ENCODE measurements at places on chromosomes 5 and 9. TPM values are rescaled to one million over a fixed set of nuclear protein-coding genes. Genes with fewer than 3 reads are reported as not detected.

TAS2R1 gene
- not detected for total RNA-seq

- peaks cover 33% of the 10 kb centered on the region for H3K4me1 ChIP-seq
- H3K27me3 ChIP-seq = no peaks in the 10 kb centered on the region
- DNase-seq = no peak
- no peak overlapping the region for H3K27ac ChIP-seq
- H3K4me3 ChIP-seq = no peak overlapping the region
Measured at GRCh38 chr9:133333566-133333965, 2.4 kb downstream of the SURF6 start.

C5orf58 gene
- total RNA-seq = not detected

PLCXD3 gene
- total RNA-seq = not detected

DNA sequence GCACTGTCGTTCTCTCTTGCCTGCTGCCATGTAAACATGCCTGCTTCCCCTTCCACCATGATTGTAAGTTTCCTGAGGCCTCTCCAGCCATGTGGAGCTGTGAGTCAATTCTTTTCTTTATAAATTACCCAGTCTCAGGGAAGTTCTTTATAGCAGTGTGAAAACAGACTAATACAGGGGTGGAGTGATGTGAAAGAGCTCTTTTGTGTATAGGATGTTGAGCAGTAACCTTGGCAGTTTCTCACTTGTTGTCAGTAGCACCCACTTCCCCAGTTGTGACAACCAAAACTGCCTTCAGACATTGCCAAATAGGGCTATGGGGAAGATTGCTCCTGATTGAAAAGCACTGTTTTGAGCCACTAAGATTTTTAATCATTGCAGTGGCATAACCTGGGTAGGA is 552.2 kb upstream of the ZNF462 start:
- H3K27ac ChIP-seq = no peak overlapping the region
- H3K27me3 ChIP-seq = no peaks in the 10 kb centered on the region
- H3K36me3 ChIP-seq = no peaks in the 10 kb centered on the region
- no peak overlapping the region for H3K4me3 ChIP-seq

DNA sequence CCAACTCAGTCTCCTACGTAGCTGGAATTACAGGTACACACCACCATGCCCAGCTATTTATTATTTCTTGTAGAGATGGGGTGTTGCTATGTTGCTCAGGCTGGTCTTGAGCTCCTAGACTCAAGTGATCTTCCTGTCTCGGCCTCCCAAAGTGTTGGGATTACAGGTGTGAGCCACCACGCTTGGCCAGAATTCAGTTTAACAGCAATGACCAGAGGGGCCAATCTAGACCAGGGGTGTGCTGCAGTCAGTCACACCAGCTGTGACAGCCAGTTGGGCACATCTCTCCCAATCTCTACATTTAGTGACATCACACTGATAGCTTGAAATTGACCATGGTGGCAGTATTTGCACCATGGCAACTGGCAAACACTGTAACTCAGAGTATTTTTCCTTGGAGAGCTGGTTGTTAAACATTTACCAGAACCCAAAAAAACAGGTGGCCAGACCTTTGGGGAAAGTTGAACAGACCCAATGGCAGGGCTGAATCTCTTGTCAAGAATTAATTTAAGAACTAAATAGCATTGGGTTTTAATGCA is 67.7 kb upstream of the UBTD2 start:
- no peak overlapping the region for H3K27ac ChIP-seq
- no peaks in the 10 kb centered on the region for H3K27me3 ChIP-seq

DNA sequence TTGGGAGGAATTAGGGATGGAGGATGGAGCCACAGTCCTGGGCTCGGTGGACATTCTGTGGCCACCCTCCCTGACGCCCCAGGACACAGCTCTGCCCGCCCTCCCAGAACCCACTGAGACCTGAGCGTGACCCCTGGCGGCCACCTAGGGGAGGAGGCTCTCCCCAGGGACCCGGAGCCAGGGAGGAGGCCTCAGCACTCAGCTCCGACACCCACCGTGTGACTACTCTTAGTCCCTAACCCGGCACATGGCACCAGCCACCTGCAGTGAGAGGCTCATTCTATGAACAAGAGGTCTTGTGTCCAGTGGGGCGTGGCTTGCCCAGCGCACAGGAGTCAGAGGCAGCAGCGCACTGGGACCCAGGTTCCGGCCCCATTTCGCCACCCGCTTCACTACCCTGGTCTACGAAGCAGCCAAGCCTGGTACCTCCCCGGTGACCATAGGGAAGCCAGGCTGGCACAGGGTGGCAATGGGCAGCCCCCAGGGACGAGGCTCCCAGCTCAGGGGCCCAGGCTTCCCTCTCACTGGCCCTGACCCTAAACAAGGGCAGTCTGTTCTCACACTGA is 10.2 kb downstream of the SARDH start:
- no peak overlapping the region for H3K27ac ChIP-seq
- no peak overlapping the region for H3K4me3 ChIP-seq
- H3K4me1 ChIP-seq = no peaks in the 10 kb centered on the region
- peaks cover 77% of the 10 kb centered on the region for H3K27me3 ChIP-seq
- no peak for DNase-seq

C9 gene
- not detected for total RNA-seq

TMC1 gene
- total RNA-seq = not detected

- DNase-seq = no peak
- H3K4me1 ChIP-seq = peaks cover 5% of the 10 kb centered on the region
Measured at GRCh38 chr5:173498286-173498685, 118.2 kb downstream of the BOD1 start.

TXNDC8 gene
- not detected for total RNA-seq

- H3K27me3 ChIP-seq = no peaks in the 10 kb centered on the region
- H3K4me3 ChIP-seq = no peak overlapping the region
- H3K27ac ChIP-seq = no peak overlapping the region
Measured at GRCh38 chr5:165086465-165086864, 1581.0 kb downstream of the MAT2B start.

DNA sequence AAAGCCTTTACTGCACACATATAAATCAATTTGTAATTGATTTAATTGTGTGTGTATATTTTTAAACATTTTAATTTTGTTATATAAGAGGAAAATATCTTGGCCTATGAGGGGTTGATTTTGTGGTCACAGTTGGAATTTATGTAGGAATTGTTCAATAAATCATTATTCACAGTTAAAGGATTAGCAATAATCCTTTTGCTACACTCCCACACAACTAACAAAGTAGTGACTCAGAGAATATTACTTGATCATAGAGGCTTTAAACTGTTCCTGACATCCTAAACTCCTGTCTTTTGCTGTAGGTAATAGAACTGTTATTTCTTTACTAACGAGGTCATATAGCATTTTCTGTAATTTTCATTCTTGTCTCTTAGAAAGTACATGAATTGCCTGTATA is 95.5 kb downstream of the ZCCHC7 start:
- H3K27ac ChIP-seq = no peak overlapping the region
- H3K27me3 ChIP-seq = no peaks in the 10 kb centered on the region
- H3K36me3 ChIP-seq = no peaks in the 10 kb centered on the region

PCDH12 gene
- total RNA-seq = not detected

PCA3 gene
- total RNA-seq = not detected

PCDHB3 gene
- total RNA-seq = 0.10 TPM

ADCY2 gene
- total RNA-seq = not detected

TEX48 gene
- total RNA-seq = not detected

- no peaks in the 10 kb centered on the region for H3K4me1 ChIP-seq
- DNase-seq = no peak
- no peak overlapping the region for H3K27ac ChIP-seq
- no peaks in the 10 kb centered on the region for H3K27me3 ChIP-seq
Measured at GRCh38 chr9:131918481-131918880, 161.2 kb downstream of the MED27 start.

RASGRF2 gene
- total RNA-seq = 26.3 TPM

HCN1 gene
- not detected for total RNA-seq

DNA sequence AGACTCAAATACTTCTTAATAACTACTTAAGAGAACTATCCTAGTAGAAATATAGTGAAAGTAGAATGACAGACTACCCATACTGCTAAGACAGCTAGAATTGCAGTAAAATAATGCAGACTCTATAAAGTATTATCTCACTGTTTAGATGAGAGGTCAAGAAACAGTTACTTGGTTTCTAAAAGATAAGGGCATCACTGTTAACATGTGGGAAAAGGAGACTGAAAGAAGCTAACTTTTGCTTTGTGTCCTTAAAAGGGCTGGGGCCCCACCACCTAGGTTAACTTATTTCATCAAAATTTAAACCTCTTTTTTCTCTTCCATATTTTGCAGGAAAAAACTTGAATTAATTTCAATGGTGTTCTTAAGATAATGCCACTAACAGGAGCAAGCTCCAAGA is 204.3 kb downstream of the CNTLN start:
- H3K4me3 ChIP-seq = no peak overlapping the region
- H3K36me3 ChIP-seq = peaks cover 5% of the 10 kb centered on the region
- no peak overlapping the region for H3K27ac ChIP-seq
- DNase-seq = no peak
- no peaks in the 10 kb centered on the region for H3K27me3 ChIP-seq

DNA sequence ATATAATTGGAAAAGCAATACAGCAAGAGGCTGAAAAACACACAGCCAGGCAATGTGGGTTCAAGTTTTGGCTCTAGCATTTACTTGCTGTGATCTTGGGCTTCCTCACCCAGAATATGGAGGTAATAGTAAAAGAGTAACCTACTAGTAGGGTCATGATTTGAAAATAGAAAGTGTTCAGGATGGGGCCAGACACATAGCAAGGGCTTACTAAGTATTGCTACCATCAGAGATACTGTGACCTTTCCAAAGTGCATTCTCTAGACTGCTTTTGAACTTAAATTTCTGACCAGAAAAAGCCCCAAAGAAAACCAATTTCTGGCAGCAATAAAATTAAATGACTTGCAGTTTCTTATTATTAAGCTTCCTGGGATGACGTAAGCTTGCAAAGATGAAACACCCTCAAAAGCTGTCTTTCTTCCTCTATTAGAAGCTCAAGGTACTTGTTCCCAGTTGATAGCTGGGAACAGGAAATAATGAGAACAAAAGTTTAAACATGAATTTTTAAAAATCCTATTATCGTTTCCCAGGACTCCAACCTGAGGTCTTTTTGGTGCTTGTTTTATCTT is 20.3 kb downstream of the SLC45A2 start:
- peaks cover 16% of the 10 kb centered on the region for H3K27me3 ChIP-seq
- H3K36me3 ChIP-seq = no peaks in the 10 kb centered on the region
- no peak for DNase-seq
- no peak overlapping the region for H3K4me3 ChIP-seq

DNA sequence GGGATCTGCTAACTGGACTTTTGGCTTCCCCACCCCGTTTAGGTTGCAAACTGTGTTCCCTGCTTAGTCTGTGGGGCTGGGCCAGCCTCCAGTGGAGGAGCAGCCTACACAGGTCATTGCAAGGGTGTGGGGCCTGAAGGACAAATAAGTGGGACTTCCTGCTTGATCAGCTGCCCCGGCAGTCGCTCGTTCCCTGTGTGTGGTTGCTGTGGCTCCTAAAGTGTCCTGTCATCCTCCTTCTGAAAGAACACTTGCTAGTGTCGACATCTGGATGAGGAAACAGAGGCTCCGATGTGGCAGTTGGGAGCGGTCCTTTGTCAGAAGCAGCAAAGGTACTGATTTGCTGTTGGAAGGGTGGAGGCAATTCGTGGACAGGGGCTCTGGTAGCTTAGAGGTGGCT is 88.9 kb upstream of the TBCA start:
- H3K27me3 ChIP-seq = peaks cover 25% of the 10 kb centered on the region
- no peaks in the 10 kb centered on the region for H3K36me3 ChIP-seq
- DNase-seq = no peak
- H3K27ac ChIP-seq = no peak overlapping the region
- H3K4me3 ChIP-seq = no peak overlapping the region

DNA sequence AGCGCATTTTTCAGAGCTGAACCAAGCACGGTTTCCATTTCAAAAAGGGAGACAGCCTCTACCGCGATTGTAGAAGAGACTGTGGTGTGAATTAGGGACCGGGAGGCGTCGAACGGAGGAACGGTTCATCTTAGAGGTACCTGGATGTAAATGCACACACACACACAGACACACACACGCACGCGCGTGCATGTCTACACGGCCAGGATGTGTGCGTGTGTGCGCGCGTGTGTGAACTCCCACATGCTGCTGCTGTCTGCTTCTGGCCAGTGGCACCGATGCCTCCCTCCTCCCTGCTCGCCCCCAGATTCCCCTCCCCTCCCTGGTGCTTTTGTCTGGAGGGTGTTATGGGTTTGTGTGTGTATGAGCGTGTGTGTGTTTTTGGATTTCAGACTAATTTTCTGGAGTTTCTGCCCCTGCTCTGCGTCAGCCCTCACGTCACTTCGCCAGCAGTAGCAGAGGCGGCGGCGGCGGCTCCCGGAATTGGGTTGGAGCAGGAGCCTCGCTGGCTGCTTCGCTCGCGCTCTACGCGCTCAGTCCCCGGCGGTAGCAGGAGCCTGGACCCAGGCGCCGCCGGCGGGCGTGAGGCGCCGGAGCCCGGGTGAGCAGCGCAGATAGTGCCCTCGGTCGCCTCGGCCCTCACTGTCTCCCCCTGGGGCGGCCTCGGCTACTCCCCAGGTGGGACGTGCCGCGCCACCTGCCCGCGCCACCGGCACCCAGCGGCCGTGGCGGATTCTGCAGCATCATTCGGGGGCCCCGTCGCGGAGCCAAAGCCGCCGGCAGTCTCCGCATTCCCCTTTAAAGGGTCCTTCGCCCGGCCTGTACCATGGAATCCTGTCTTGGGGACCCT is at the start of gene NTRK2:
Gene NTRK2 (plus strand): TSS at position 442 of the 850 bp plus-strand sequence. CDS start 1,020 bp downstream, outside the sequence.
- DNase-seq = peak; percentile 59
- H3K27me3 ChIP-seq = no peaks in the 10 kb centered on the region
- H3K4me3 ChIP-seq = peak within 1 kb of the TSS; percentile 90
- H3K4me1 ChIP-seq = no peaks in the 10 kb centered on the region
- H3K27ac ChIP-seq = no peak within 1 kb of the TSS
- peaks cover 17% of the 10 kb centered on the region for H3K36me3 ChIP-seq

ENC1 gene
- 100 TPM for total RNA-seq

DNA sequence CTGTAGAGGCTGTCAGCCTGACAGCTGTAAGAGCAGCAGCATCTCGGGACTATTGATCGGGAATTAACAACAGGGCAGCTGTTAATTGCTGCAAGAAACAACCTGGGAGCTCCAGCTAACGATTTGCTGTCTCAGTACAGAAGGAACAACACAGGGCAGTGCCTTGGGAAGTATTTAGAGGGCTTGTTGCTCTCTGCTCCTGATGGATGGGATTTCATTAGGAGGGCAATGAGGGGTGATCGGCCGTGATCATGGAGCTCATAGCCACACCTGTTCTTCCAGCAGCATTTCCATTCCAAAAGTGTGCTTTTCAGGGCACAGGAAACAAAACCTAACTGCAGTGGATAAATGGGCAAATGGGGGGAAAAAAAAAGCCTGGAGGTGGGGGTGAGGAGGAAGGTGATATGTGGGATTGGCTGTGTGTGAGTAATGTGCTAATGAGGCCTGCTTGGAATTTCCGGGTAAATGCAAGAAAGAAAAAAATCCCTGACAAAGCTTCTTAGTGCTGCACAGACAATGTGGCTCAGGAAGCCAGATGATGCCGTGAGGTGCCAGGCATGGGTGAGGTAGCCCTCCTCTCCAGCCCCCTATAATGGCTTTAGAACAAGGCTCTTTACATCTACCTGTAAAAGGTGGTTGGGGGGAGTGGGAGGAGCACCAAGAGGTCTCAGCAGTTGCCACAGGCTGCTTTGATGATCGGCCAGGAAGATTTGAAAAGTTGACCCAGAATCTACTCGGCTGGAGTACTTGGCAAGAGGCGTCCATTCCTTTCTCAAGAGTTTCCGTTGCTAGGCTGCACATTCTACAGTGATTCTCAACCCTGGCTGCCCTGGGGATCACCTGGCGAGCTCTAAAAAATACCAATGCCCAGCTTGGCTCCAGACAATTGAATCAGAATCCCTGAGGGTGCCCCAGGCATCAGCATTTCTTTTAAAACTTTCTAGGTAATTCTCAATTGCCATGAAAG is 139.5 kb upstream of the KLF9 start:
- H3K27me3 ChIP-seq = no peaks in the 10 kb centered on the region
- no peaks in the 10 kb centered on the region for H3K36me3 ChIP-seq
- H3K4me3 ChIP-seq = no peak overlapping the region
- H3K27ac ChIP-seq = no peak overlapping the region
- no peak for DNase-seq
